ENCODE measurements at places on chromosomes 5 and 9.

DNA sequence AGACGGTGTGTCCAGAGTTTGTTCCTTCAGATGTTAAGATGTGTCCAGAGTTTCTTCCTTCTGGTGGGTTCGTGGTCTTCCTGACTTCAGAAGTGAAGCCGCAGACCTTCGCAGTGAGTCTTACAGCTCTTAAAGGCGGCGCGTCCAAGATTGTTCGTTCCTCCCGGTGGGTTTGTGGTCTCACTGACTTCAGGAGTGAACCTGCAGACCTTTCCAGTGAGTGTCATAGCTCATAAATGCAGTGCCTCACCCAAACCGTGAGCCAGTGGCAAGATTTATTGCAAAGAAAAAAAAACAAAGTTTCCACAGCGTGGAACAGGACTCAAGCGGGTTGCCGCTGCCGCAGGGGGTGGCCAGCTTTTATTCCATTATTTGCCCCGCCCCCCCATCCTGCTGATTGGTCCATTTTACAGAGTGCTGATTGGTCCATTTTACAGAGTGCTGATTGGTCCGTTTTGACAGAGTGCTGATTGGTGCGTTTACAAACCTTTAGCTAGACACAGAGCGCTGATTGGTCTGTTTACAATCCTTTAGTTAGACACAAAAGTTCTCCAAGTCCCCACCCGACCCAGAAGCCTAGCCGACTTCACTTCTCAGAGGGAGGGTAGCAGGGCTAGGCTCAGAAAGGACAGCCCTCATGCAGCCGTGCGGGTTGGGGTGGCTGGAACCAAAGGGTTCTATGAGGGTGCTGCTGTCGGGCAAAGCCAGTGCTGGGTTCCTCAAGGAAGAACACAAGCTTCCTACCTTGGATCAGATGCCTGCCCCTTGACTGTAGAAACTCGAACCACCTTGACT is 9.1 kb upstream of the RNF130 start:
- no peak for DNase-seq

- DNase-seq, result peak; percentile 59
Measured at GRCh38 chr5:96483878-96484277, 50.8 kb upstream of the PCSK1 start.

- DNase-seq, result peak; percentile 12
Measured at GRCh38 chr9:106675780-106676179, 187.2 kb upstream of the ZNF462 start.

DNA sequence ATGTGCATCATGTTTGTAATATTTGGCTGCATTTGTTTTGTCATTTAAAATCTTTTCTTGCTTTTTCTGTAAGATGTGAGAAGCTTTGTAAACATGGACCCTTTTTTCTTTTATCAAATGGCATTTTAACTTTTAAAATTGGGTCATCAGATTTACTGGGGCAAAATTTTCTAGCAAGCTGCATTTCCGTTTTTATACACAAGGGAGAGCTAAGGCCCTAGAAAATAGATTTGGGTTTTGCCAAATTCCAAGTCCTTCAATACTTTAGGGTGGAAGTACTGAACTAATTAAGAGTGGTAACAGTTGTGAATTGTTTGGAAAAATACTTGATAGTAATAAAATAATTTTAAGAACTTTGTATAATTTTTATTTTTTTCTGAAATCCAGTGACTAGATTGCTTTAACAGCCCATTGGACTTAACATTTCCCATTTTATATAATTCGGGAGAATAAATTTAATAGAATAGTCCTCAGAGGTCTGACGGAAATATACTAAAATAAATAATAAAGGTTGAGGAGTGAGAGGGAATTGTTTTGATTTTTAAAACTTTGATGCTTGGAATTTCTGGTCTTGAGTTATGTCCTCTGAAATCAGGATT is 117.4 kb downstream of the SMARCA2 start:
- DNase-seq, result peak; percentile 1

DNA sequence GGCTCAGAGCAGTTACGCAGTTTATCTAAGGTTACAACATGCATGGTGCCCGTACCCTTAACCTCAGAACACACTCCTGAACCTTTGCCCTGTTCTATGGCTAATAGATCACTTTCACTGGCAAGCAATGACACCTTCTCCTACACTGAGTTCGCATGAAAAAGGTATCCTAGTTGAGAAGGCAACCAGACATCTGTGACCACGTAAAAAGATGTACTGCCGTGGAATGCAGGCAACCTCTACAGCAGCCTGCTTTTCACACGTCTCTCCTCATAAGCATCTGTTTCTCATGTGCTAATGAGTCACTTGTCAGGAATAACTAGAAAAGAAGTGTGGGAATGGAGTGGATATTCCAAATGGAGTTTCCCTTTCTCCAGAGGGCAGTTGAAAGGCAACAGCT is 71.4 kb downstream of the FBXO38 start:
- DNase-seq, result no peak

DNA sequence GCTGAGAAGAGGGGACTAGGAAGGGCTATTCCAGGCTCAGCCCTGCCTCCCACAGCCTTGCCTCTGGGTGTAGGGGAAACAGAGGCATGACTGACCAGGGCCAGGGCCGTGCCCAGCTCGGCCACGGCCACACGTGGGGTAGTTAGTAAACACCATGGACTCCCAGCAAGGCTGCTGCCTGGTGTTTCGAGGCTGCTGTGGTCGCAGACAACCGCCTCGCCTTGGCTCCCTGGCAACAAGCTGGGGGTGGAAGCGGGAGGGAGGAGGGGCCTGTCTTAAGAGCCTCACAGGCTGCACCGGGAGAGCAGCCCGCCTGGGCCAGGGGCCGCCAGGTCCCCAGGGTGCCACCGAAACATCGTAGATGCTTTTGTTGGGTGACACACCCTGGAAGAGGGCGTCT is 90.2 kb upstream of the CACNA1B start:
- DNase-seq, result no peak

DNA sequence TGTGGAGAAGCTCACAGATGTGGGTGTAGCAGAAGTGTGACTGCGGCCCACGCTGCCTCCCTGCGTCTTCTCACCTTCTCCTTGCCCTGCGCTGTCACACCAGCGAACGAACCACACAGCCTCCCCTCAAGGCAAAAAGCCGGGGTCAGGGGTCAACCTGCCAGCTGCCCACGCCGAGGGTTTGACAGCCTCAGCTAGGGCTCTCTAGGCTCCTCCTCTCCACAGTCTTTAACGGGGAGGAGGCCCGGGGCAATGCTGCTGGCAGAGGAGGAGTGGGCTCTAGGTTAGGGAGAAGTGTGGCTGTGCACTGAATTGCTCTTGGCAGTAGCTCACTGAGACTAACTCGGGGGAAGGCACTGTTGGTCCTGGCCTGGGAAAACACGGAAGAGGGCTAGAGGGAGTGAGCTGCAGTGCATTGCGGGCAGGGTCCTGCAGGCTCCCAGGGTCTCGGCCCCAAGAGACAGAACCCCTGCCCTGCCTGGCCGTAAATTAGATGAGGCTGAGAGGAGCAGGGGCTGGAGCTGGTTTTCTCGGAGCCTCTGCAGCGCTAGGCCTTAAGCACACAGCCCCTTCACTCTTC is 4.2 kb upstream of the TRIM52 start:
- no peak for DNase-seq

DNA sequence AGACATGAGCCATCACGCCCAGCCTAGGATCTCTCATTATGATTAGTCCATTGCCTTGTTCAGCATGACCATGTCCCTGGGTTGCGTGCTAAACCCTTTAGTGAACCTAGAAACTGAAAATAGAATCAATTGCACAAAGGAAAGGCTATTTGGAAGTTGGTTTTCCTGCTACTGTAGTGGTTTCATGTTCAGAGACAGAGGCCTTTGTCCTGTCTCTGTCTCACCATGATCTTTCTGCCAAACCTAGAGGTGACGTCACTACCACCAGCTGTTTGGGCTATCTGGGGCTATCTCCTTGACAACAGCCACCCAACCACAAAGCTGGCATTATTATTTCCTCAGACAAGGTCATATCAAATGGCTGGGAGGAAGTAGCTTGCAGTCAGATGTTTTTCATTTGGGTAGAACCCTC is 4.0 kb upstream of the CDK5RAP2 start:
- DNase-seq, result peak; percentile 99
